ENCODE measurements at places on chromosomes 11 and 22. TPM values are rescaled to one million over a fixed set of nuclear protein-coding genes. Genes with fewer than 3 reads are reported as not detected.

Gene PLA2G6
- total RNA-seq = 36.6 TPM

DNA sequence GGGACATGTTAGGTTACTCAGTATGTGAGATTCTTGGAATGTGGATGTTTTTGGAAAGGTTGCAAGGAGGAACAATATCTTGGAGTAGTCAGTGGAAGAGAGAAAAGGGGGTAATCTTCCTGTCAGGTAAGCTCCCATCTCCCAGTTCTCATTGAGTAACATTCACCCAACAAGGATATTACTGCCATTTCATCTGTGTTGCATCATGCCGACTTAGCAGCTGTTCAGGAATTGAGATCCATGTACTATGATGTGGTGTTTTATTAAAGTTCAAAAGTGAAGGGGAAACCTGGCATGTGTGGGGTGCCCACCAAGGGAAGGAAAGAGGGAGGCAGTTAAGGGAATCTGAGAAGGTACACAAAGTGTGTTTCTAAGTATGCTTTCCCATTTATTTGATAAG, 58.4 kb upstream of the RASSF10 start:
- ATAC-seq = no peak

Gene MS4A3
- total RNA-seq = not detected

DNA sequence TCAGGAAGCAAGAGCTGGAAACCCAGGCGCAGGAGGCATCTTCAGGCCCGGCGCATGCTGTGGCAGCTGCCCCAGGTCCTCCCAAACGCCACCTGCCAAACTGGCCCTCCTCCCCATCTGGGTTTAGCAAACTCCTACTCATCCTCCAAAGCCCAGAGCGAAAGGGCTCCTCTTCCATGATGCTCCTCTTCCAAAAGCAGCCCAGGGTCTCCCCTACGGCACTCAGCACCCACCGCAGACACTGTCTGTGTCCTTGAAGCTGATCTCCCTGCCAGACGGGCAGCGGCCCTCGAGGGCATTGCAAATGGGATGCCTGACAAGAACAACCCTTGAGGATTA, 25.9 kb downstream of the CDKN1C start:
- ATAC-seq = no peak

Gene RPS19BP1
- total RNA-seq = 61.3 TPM

Measured in activated T-helper 17 cell treated with anti-CD3 and anti-CD28 coated beads, Interleukin-2, amount 50 U/mL, for 72 hours (primary cell).